ENCODE measurements at places on chromosomes 12 and 14.

DNA sequence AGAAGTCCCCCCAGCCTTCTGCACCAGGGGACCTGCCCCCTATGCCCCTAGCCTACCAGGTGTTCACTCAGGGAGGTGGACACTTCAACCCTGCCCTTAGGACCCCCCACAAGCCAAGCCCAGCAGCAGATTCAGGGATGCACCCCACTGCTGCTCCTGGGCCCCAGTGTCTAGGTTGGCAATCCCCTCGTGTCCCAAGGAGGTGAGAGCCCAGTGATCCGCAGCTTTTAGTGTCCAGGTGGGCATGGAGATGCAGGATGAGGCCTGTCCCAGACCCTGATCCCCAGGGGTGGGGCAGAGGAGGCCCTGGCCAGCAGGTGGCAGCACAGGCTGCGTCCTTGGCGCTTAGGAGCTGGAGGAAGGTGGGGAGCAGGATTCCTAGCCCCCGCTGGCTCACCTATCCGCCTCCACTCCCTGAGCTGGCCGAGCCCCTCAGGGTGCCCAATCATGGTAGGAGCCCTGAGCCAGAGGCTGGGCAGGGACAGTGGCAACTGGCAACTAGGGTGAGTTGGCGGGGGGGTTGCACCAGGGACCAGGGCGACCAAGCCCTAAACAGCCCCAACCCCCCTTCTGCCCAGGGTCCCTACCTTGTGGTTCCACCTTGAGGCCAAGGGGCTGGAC, 4.1 kb downstream of the CKB start:
- peak; percentile 68 for DNase-seq

DNA sequence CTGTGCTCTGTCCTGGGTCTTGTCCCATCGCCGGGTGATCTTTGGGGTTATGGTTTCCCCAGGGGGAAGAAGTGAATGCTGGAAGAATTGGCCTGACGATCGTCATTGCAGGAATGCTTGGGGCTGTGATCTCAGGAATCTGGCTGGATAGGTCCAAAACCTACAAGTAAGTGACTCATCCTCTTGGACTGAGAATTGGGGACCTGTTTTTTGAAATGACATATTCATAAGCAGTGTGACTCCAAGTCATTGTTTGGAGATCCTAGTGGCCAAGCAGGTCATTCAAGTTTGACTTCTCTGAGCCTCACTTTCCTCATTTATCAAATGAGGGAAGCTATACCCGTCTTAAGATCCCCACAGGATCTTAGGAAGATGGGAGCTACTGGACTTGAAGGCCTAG, 25.8 kb downstream of the ERG28 start:
- no peak for DNase-seq

- no peak for DNase-seq
Observed at GRCh38 chr12:96258104-96258961, 64.2 kb downstream of the ELK3 start.

DNA sequence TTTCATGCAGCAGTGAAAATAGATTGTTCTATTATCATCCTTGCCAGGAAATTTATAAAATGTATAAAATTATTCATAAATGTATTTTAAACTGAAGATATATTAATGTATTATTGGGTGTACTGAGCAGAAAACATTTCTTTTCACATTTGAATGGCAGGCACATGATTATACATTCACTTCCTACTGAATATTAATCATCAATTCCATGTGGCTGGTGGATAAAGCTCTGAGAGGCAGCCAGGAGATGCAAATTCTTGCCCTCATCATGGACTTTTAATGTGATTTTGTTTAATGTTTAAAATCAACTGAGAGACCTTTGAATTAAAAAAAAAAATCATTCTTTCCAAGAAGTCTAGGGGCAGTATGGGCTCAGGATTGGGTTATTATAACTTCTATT, 40.8 kb downstream of the ANO6 start:
- no peak for DNase-seq

DNA sequence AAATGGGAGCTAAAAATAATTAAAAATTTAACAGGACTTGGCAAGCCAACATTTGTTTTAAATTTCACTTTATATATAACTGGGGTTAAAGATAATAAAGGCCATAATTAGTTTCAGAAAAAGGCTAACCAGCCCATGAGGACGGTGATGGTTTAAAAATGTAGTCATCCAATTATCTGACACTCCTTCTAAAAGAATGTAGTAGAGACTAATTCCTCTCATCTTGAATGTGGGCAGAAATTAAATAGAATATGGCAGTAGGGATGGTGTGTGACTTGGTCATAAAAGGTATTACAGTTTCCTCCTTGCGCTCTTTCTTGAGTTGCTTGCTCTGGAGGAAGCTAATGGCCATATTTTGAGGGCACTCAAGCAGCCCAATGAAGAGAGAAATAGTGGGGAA, 49.1 kb upstream of the PTPRB start:
- no peak for DNase-seq

DNA sequence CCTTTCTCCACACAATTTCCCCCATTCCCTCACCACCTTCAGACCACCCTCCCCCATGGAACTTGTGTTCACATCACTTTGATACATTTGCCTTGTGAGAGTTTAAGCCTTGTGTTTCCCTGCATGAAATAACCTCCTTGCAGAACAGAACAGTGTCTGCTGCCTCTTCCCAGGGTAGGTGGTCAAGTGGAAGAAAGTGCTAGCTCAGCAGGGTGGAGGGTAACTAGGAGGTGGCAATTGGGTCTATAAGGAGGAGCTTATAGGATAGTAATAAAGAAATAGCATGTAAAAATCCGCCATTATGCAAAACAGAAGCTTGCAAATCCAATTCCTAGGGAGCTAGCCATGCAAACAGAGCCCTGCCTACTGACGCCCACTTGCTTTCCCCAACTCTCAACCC, 13.9 kb upstream of the KRT8 start:
- no peak for DNase-seq

- DNase-seq: no peak
Observed at GRCh38 chr12:51977320-51977753, 25.8 kb downstream of the ACVR1B start.

DNA sequence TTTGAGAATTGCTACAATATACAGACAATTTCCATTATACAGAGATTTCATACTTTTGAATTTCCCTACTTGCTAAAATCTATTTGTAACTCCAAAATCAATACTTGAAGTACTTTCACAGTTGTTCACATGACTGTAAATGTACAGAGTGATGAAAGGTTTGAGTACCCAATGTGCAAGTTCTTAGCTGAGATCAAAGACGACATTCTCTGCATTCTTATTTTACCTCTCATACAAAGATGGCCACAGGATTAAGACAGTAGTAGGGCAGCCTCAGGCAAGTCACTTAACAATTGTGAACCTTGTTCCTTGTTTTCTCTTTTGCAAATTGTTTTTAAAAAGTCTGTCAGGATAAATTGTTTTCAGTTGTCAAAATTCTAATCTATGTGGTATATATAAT, 255.9 kb upstream of the KITLG start:
- no peak for DNase-seq

- DNase-seq: no peak
Observed at GRCh38 chr14:37655418-37655817, 60.0 kb downstream of the TTC6 start.

GRCh38 chr12:94566345-94566744, 84.0 kb downstream of the TMCC3 start:
- no peak for DNase-seq

- DNase-seq: no peak
Observed at GRCh38 chr12:118633071-118633470, 256.7 kb downstream of the SUDS3 start.

- no peak for DNase-seq
Observed at GRCh38 chr14:34650786-34651584, 21.0 kb upstream of the SNX6 start.

- DNase-seq: no peak
Observed at GRCh38 chr12:91194500-91194899, 11.9 kb upstream of the DCN start.

- no peak for DNase-seq
Observed at GRCh38 chr14:69996216-69996615, 117.0 kb downstream of the SMOC1 start.

GRCh38 chr12:89521364-89522223, 3.0 kb downstream of the GALNT4 start:
- DNase-seq: no peak

DNA sequence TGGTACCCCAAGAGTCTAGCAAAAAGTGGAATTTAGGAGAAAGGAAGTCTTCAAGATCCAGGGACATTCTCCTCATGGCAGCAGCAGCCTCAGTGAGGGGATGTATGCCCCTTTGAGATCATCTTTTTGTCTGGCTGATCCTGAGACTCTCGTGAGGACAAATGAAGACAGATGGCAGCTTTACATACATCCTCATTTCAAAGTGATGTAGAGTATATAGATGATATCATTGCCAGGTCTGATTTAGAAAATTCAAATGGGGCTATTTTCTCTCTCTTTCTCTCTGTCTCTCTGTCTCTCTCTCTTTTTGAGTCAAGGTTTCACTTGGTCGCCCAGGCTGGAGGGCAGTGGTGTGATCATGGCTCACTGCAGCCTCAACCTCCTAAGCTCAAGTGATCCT, 61.5 kb downstream of the E2F7 start:
- DNase-seq: no peak

GRCh38 chr12:92065018-92065499, 80.6 kb downstream of the BTG1 start:
- no peak for DNase-seq

DNA sequence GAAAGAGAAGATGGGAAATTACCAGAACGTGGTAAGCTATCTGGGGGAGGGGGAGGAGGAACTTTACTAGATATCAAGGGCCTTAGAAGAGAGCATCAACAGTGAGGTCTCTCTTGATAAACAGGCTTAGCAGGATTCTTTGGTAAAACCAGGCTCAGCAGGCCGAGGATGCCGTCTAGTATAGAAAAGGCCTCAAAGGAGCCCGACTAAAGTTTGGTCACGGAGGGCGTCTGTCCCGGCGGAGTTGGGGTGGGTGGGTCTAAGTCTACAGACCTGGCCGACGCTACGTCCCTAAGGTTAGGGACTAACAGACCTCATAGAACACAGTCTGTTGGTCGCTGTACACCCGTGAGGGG, 538 bp upstream of the TIGAR start:
- no peak for DNase-seq

DNA sequence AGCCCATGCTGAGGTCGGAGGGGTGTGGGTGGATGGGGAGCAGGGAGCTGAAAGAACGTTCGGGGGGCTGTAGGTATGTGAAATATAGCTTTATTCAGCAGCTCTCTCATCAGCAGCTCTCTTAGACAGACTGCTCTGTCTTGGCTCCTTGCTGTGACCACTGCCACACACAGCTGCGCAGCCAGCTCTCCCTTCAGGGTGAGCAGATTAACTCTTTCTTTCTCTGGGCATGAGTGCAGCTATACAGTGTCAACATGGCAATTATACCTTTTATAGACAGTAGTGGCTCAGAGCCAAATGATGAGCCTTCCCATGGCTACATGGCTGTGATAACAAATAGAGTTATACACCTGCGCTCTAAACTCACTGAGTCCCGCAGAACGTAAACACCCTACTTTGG, 137.7 kb upstream of the NEDD1 start:
- DNase-seq: no peak

- DNase-seq: no peak
Observed at GRCh38 chr12:4355156-4356040, 24.1 kb downstream of the FGF23 start.

GRCh38 chr12:123532019-123532418, 1.5 kb downstream of the RILPL1 start:
- DNase-seq: peak; percentile 25

- no peak for DNase-seq
Observed at GRCh38 chr12:11497995-11498394, 102.6 kb upstream of the PRB2 start.

DNA sequence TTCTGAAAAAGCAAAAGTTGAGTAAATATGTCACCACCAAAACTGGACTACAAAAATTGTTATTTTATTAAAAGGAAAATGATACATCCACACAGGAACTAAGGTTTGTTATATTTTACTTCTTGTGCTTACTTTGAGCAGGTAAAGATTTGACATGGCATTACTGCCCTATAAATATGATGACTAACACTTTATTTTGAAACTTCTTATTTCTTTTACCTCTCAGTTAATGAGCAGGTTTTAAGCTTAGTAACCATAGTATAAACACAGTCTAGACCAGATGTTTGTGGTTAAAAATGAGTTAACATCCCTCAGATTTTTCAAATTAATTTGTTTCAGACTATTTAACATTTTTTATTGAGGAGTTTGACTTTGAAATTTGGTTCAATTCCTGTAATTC, 862.5 kb upstream of the USP15 start:
- DNase-seq: no peak

- no peak for DNase-seq
Observed at GRCh38 chr14:60350366-60350720, 101.3 kb downstream of the PPM1A start.

DNA sequence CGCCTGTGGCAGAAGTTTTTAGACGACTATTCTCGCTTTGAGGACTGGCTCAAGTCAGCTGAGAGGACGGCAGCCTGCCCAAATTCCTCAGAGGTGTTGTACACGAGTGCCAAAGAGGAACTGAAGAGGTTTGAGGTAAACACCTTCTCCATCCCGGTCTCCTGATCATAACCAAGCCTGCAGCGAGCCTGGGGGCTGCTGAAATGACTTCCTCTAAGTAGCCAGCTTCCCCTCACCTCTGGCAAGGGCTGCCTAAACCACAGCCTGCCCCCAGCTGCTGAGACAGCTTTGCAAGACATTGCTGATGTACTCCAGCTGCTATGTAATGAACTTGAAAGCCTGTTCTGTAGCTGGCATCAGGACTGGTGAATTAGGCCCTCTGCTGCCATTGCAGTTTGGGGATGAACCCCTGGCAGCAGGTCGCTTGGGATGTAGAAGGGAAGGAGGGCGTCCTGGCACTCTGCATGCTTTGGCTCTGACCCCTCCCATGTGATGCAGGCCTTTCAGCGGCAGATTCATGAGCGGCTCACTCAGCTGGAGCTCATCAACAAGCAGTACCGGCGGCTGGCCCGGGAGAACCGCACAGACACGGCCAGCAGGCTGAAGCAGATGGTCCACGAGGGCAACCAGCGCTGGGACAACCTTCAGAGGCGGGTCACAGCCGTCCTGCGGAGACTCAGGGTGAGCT, 84.6 kb downstream of the ESR2 start:
- DNase-seq: peak; percentile 25

DNA sequence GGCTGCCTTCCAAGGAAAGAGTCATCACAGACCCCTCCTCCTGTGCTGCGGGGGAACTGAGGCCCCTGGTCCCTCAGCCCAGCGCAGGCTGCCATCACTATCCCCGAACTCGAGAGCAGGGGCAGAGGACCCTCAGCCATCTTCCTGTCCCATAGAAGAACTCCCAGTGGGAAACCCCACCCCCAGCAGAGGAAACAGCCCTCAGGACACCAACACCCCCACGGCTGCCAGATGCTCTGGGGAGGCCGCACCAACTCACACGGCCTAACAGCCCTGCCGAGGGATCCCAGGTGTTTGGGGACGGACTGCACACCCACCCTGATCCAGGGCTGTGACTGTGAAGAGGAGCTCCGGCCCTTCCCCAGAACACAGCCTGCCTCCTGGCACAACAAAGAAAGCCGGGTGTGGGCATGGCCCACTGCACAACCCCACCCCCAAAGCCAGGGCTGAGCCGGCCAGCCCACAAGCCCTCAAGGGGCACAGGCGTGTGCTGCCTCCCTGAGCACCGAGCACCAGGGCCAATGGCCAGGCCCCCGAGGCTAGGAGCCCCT, 16.3 kb upstream of the C14orf180 start:
- DNase-seq: no peak

- DNase-seq: no peak
Observed at GRCh38 chr14:76584271-76584702, 177.0 kb upstream of the VASH1 start.

- DNase-seq: no peak
Observed at GRCh38 chr12:41486718-41487117, 298.6 kb downstream of the PDZRN4 start.

GRCh38 chr14:99815696-99816095, 22.5 kb downstream of the EML1 start:
- DNase-seq: no peak

Data from GM18507 (cell line).